Fibroblast of pulmonary artery (primary cell): ENCODE measurements at places on chromosomes 5 and 9.

GRCh38 chr9:85212887-85213286 is 528.9 kb downstream of the AGTPBP1 start:
- peak; percentile 43 for DNase-seq

GRCh38 chr9:95085036-95085770 is 232.3 kb downstream of the FANCC start:
- DNase-seq, result no peak

GRCh38 chr5:176590035-176590717 is 19.8 kb downstream of the GPRIN1 start:
- DNase-seq, result no peak

DNA sequence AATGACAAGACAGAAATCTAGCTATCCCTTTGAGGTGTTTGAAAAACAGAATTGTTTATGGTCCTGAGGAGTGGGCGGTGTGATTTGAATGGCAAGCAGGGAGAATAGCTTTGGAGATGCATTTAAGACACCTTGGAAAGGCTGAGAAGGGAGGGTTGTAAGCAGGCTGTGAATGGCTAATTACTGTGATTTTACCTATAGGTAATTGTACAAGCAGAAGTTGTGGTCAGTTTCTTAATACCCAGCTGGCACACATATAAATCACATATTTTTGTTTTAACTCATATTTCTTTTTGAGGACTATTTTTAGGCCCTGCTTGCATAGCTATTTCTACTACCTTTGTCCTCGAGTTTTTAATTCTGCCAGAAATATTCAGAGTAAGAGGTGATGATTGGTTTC is 248.6 kb downstream of the KDM4C start:
- no peak for DNase-seq

GRCh38 chr5:124697933-124698591 is 48.4 kb downstream of the ZNF608 start:
- DNase-seq, result peak; percentile 21

DNA sequence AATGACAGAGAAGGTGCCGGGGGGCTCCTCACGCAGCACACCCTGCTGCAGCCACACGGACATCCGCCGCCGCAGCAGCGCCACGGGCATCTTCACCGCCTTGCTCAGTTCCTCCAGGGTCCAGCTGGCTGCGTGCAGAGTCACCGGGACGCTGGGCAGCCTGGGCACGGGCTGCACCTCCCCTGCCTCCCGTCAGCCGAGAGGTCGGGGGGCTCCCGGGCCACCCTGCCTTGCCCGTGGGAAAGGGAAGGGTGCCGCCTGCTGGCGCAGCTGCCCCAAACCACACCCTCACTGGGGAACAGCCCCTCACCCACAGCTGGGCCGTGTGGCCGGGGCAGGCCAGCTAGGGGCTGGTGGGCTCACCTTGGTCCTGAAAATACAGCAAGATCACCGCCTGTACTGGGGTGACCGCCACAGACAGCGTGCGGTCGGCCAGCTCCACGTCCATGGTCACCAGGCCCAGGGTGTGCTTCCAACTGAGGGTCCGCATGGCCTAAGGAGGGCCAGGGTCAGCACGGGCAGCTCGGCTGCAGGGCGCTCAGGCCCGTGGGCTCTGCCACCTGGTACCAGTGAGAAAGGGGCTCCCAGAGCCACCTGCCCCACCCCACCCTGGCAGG is 3.6 kb upstream of the TMEM210 start:
- DNase-seq, result no peak

DNA sequence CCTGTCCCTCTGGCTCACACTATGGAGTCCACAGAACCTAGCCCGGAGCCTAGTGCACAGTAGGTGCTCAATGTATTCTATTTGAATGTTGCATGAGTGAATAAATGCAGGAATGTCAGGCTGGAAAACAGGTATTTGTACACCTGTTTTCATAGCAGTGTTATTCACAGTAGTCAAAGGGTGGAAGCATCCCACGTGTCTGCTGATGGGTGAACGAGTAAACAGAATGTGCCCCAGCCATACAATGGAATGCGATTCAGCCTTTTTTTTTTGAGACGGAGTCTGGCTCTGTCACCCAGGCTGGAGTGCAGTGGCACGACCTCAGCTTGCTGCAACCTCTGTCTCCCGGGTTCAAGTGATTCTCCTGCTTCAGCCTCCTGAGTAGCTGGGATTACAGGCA is 31.5 kb upstream of the IER5L start:
- DNase-seq, result no peak

DNA sequence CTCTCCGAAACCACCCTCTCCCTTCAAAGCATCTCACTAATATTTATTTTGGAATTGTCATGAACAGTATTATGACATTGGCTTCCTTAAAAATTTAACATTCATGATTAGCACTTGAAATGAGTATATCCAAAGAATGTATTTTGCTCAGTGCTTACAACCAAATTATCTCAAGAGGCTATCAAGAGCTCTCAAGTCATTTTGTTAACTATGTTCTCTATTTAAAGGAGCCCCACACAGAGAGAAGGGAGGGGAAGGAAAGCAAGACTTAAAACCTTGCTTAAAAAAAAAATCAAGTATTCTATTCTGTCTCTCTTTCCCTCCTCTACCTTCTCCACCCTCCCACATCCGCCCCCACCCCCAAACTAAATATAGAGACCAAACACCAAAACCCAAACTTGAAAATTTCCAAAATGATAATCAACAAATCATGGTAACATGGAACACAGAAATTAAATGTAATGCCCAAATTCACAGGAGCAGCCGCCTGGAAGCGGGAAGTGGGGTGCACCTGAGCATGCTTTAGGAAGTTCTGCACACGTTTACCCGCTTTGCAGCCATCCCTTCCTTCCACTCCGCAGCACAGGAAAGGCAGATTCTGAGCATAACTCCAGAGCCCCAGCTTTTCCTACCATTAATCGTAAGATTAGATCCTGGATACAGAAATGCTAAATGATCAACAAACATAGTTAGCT is 66.9 kb downstream of the EBF1 start:
- DNase-seq, result no peak

- no peak for DNase-seq
Measured at GRCh38 chr9:130934702-130935647, 4.1 kb downstream of the FIBCD1 start.

DNA sequence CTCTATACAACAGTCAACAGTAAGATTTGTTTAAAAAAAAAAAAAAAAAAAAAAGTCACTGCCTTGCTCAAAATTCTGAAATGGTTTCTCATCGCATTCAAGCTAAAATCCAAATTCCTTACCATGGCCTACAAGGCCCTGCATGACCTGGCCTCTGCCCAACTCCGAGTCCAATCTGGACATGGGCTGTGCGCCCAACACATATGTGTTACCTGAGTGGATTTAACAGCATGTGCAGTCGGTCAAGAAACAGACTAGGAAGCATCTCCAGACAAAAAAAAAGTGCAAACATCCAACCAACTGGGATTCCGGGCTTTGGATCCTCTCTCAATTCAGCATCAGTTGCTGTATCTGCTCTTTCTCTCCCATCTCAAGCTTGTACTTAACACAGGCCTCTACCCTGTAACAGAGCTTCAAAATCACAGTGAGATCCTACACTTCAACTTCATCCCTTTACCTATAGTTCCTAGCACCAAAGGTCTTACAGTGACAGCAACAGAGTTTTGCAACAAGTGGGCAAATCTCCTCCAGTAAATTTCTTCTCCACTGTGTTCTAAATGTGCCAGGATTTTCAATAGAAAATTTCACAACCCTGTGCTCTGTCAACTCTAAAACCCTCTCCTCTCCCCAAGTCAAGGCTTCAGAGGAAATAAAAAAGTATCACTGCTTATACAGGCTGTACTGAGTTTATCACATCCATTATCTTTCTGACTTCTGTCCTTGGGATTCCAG is 19.6 kb downstream of the ZNF608 start:
- DNase-seq, result no peak

DNA sequence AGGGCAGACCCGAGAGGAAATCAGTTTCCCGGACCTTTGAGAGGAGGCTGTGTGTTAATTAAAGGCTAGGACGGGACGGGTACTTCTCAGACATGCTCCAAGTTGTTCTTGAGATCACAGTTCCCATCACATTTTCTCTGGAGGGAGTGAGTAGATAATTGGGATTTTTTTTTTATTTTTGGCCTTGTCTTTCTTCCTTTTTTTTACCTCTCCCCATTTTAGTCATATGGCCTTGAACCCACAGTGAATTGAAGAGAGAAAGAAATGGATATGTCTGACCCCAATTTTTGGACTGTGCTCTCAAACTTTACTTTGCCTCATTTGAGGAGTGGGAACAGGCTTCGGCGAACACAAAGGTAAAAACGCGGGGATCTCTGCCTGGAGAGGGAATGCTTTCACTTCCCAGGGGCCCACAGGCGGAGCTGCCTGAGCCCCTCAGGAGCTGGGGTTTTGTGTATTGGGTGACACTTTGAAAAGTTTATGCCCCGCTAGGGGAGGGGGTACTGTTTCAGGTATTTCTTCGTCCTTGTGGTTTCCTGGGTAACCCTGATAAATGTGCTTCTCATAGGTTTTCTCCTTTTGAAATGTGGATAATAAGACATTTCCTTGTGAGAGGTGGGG is 191.8 kb downstream of the CD180 start:
- no peak for DNase-seq

GRCh38 chr5:90434116-90434714 is 24.7 kb upstream of the CETN3 start:
- peak; percentile 65 for DNase-seq

DNA sequence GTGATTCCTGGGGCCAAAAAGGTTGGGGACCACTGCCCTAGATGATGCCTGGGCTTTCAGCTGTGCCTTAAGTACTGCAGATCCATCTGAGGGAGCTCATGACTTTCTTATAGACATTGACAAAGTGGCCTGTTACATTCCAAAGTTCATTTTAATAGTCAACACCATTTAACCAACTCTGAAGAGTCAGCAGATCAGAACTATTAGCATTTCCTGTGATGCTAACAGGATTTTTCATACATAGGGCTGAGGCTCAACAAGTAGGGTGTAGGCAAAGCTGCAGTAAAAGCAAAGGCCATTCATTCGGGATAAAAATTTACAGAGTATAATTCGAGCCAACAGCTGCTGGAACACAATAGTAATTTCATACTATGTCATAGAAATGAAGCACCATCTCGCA is 105.4 kb downstream of the LPAR1 start:
- no peak for DNase-seq

DNA sequence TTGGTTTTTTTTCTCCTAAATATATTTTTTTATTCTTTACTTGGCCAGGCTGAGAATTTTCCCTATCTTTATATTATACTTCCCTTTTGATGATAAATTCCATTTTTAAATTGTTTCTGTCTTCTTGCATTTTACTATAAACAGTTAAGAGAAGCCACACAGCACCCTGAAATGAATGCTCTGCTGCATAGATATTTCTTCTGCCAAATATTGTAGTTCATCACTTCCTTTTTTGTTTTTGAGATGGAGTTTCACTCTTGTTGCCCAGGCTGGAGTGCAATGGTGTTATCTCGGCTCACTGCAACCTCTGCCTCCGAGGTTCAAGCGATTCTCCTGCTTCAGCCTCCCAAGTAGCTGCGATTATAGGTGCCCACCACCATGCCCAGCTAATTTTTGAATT is 8.5 kb upstream of the INIP start:
- DNase-seq, result no peak

DNA sequence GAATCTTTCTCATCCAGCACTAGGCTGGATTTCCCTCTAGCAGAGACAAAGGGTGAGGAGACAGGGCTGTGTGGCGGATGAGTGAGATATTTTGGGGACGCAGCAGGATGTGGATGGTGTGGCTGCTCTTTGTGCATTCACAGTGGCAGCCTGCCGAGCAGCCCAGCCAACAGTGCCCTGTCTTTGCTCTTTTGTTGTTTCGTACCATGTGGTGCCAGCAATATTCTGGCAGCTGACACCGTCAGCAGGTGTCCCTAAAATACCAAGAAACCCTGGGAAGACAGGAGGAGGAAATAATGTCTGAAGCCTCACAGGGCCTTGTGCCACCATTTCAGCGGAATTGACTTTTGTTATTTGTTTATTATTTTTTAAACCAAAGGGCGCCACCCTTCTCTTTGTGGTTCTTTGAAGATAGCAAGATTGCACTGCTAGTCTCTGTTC is 141.4 kb downstream of the CCDC192 start:
- no peak for DNase-seq
